ENCODE measurements at places on chromosomes 13 and 19.

- no peak for DNase-seq
These were observed 776 bp downstream of the DNAJC3 start for GRCh38 chr13:95677564-95678266.

DNA sequence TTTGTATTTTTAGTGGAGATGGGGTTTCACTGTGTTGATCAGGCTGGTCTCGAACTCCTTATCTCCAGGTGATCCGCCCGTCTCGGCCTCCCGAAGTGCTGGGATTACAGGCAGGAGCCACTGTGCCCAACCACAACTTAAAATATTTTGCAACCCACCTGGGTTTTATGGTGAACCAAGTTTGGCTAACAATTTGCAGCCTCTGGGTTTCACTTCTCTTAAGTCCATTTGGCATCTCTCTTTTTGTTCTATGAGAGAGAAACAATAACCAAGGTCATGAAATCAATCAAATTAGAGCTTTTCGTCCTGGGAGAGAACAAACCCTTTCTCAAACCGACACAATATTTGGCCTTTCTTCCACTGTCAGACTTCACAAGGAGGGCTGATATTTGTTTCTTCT, 5.6 kb upstream of the SMAD9 start:
- DNase-seq = no peak

DNA sequence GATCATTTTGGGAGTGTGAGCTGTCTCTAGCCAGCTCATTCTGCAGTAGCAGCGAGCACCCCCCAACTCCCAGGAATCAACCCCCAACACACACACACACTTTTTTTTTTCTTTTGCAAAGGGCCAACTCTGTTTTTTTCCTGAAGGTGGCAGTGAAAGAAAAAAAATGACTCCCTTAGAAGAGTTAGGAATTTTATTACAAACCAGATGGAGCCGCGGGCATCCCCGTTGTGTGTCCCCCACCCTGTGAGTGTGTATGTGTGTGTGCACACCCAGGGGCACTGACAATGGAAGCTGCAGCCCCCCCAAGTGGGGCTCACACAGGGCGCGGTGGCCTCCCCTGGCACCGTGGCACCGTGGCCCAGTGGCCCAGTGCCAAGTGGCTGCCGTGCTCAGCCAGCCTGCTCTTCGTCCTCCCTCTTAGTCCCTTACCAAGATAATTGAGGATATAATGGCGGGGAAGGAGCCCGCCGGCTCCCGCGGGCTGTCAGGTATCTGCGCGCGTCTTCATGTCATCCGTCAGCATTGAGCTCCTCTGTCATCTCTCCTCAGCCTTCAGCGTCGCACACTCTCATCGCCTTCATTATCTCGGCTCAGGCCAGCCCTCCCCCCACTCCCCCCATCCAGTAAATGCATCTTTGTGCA, 314.1 kb downstream of the ZNF536 start:
- no peak for DNase-seq

DNA sequence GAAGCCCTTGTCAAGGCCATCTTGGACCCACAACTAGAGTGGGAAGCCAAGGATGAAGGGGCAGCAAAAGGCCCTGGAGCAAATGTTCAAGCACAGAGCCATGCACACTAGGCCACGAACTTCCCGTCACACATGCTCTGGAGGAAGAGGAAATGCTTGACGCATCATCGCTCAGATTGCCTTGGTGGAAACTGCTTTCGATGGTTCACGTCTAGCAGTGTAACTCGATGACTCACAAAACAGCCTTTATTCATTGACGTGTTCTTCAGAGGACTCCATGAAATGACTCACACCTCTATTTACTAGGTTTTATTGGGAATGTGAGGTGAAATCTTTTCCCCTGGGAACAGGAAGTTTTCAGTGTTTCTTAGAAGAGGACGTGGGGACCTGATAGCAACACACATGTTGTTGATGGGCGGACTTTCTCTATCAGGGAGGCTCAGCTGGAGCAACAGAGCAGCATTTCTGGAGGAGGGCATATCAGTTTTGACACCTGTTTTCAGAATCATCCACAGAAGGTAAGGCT, 79.8 kb upstream of the FLT1 start:
- DNase-seq = no peak

DNA sequence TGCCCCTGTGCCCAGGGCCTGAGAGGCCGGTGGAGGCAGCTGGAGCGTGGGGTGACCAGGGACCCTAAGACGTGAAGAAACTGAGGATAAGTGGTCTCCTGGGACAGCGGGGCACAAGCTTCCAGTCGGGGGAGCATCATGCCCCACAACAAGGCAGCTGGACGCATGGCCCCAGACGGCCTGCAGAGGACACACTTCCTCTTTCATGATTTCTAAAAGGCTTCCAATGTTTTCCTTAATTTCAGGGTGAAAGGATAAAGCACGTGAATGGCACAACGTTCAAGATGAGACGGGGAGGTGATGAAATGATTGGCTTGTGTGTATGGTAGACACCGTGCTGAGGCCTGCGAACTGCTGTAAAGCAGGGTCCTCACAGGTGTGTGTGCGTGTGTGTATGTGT, 20.2 kb upstream of the MYDGF start:
- DNase-seq = no peak

- DNase-seq = no peak
These were observed 5.5 kb upstream of the TMTC4 start for GRCh38 chr13:100680131-100680530.

DNA sequence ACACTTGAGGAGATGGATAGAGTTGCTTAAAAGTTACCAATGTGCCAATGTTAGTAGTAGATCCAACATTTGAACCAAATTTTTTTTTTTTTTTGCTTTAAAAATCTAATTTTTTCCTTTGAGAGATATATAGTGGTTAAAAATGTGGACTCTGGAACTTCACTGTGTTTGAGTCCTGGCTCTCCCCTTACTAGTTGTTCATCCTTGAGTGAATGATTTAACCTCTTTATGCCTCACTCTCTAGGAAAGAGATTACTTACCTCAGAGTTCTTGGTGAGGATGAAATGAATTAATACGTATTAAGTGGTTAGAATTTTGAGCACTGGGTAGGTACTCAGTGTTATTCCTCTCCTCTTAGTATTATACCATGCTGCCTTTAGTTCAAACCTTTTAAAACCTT, 24.3 kb downstream of the PDS5B start:
- no peak for DNase-seq

GRCh38 chr19:47742634-47743033, 2.7 kb upstream of the NOP53 start:
- no peak for DNase-seq

- DNase-seq = no peak
These were observed 7.6 kb downstream of the COL4A1 start for GRCh38 chr13:110299283-110299840.

- no peak for DNase-seq
These were observed 41.5 kb upstream of the TSC22D1 start for GRCh38 chr13:44617648-44618047.

- no peak for DNase-seq
These were observed 1.8 kb downstream of the FGF14 start for GRCh38 chr13:102399791-102400674.
